ENCODE measurements at places on chromosomes 4 and X. TPM values are rescaled to one million over a fixed set of nuclear protein-coding genes. Genes with fewer than 3 reads are reported as not detected.

GAGE1 gene
- total RNA-seq: not detected

TMPRSS11A gene
- not detected for total RNA-seq

SMIM10 gene
- not detected for total RNA-seq

HS6ST2 gene
- total RNA-seq: 0.15 TPM

PCSK1N gene
- total RNA-seq: 16.0 TPM

MAGEA11 gene
- total RNA-seq: not detected

IL2 gene
- total RNA-seq: not detected

GC gene
- not detected for total RNA-seq

RASGEF1B gene
- 0.05 TPM for total RNA-seq

CT55 gene
- total RNA-seq: not detected

SH3D19 gene
- 17.8 TPM for total RNA-seq

PAGE2 gene
- total RNA-seq: not detected

FGFBP2 gene
- not detected for total RNA-seq

UGT2B17 gene
- total RNA-seq: not detected

ARX gene
- total RNA-seq: 0.58 TPM
